ENCODE measurements at places on chromosomes 4 and X. TPM values are rescaled to one million over a fixed set of nuclear protein-coding genes. Genes with fewer than 3 reads are reported as not detected.
A peak's percentile ranks its signal among the peaks of the same experiment; 100 is the strongest.

Gene FAM47E
- total RNA-seq: 10.4 TPM

Gene KLB
- not detected for total RNA-seq

Gene NDUFC1
- total RNA-seq: 75.9 TPM

Gene TMPRSS11F
- total RNA-seq: not detected

DNA sequence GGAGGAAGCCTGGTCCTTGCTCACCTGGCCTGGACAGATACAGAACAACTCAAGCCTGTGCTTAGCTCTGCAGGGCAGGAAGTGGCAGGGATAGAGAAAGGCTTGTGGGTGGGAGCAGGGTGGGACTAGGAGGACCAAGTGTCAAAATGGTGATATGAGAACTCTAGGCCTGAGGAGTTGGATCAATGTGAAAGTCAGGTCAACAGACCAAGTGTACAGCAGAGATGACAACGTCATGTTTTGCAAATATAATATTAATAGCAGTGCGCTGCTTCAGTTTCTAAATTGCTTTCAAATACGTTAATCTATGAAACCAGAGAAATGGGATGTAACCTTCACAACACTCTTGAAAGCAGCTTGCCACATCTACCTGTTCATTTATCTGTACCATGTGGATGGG, 114.2 kb upstream of the MAP3K15 start:
- no peak for DNase-seq
- peaks cover 2% of the 10 kb centered on the region for H3K4me1 ChIP-seq
- H3K36me3 ChIP-seq: no peaks in the 10 kb centered on the region
- no peak overlapping the region for H3K4me3 ChIP-seq
- no peak overlapping the region for H3K27ac ChIP-seq

GRCh38 chrX:46447384-46447783, 97.8 kb downstream of the ZNF674 start:
- H3K4me1 ChIP-seq: no peaks in the 10 kb centered on the region
- H3K4me3 ChIP-seq: peak overlapping the region; percentile 81
- DNase-seq: no peak
- peak overlapping the region; percentile 28 for H3K27ac ChIP-seq
- no peaks in the 10 kb centered on the region for H3K27me3 ChIP-seq

GRCh38 chr4:108361446-108361820, 192.7 kb upstream of the LEF1 start:
- H3K27me3 ChIP-seq: no peaks in the 10 kb centered on the region
- no peaks in the 10 kb centered on the region for H3K4me1 ChIP-seq
- H3K27ac ChIP-seq: no peak overlapping the region
- H3K36me3 ChIP-seq: no peaks in the 10 kb centered on the region

GRCh38 chrX:50594788-50595187, 124.2 kb upstream of the DGKK start:
- DNase-seq: no peak
- no peak overlapping the region for H3K27ac ChIP-seq
- H3K27me3 ChIP-seq: no peaks in the 10 kb centered on the region
- no peak overlapping the region for H3K4me3 ChIP-seq

GRCh38 chr4:857461-857860, 31.5 kb upstream of the CPLX1 start:
- H3K4me3 ChIP-seq: no peak overlapping the region
- no peaks in the 10 kb centered on the region for H3K27me3 ChIP-seq
- no peak overlapping the region for H3K27ac ChIP-seq
- DNase-seq: no peak
- H3K4me1 ChIP-seq: no peaks in the 10 kb centered on the region
- peaks cover 2% of the 10 kb centered on the region for H3K36me3 ChIP-seq

DNA sequence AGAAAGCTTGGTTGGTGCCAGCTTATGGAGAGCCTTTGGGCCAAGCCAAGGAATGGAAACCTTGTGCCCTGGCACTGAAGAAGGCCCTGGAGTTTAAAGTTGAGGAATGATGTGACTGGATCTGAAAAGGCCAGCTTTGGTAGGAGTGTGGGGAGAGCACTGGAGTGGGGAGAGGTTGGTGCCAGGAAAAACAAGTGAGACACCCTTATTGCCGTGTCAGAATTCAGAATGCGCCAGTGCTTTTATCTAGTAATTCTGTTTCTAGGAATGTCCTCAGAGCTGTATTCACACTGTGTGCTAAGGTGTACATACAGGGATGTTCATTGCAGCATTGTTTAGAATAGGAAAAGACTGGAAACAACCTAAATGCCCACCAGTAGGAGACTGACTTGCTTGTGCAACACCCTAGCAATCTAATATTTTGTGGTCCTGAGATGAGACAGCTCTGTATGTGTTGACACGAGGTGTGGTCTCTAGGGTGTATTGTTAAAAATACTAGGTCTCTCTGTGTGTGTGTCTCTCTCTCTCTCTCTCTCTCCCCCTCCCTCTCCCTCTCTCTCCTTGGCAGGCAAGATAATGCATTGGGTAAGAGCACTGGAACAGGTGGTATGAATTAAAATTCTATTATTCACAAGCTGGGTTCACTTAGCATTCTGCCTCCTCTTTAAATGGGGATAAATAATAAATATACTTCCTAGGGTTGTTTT, 107.8 kb downstream of the GATB start:
- H3K27ac ChIP-seq: no peak overlapping the region
- H3K4me1 ChIP-seq: no peaks in the 10 kb centered on the region
- no peak overlapping the region for H3K4me3 ChIP-seq
- H3K27me3 ChIP-seq: no peaks in the 10 kb centered on the region

GRCh38 chr4:140811429-140811828, 55.2 kb upstream of the TBC1D9 start:
- no peak for DNase-seq
- no peaks in the 10 kb centered on the region for H3K36me3 ChIP-seq
- peaks cover 3% of the 10 kb centered on the region for H3K4me1 ChIP-seq
- no peak overlapping the region for H3K27ac ChIP-seq

- no peak overlapping the region for H3K27ac ChIP-seq
- no peaks in the 10 kb centered on the region for H3K27me3 ChIP-seq
- no peaks in the 10 kb centered on the region for H3K4me1 ChIP-seq
- DNase-seq: no peak
- no peaks in the 10 kb centered on the region for H3K36me3 ChIP-seq
Measured at GRCh38 chrX:148043271-148043855, 62.2 kb downstream of the FMR1NB start.

DNA sequence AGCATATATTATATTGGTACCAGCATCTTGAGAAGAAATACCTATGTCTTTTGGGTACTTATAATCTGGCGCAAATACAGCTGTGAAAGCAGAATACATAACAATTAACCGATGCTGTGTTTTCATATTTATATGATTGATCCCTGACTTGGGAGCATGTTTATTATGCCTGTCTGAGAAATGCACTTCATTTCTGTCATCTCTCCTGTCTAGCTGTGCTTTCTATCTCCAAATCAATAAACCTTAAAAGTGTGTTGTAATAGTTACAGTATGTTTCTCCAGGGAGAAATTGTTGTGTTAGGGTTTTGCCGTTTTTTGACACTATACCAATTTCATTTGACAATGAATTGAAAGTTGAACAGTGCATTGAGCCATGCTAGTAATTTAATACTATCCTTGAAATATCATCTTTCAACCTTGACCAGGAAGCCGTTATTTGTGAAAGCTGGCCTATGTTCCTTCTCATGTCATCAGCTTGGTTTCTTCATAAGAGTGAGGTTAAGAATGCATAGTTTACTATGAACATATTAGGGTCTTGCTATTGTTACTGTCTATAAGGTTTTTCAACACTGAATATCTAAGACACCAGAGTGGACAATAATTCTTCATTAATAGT, 206.2 kb upstream of the PCDH18 start:
- H3K4me1 ChIP-seq: no peaks in the 10 kb centered on the region
- no peak overlapping the region for H3K4me3 ChIP-seq
- no peak for DNase-seq
- no peaks in the 10 kb centered on the region for H3K36me3 ChIP-seq
- no peaks in the 10 kb centered on the region for H3K27me3 ChIP-seq

DNA sequence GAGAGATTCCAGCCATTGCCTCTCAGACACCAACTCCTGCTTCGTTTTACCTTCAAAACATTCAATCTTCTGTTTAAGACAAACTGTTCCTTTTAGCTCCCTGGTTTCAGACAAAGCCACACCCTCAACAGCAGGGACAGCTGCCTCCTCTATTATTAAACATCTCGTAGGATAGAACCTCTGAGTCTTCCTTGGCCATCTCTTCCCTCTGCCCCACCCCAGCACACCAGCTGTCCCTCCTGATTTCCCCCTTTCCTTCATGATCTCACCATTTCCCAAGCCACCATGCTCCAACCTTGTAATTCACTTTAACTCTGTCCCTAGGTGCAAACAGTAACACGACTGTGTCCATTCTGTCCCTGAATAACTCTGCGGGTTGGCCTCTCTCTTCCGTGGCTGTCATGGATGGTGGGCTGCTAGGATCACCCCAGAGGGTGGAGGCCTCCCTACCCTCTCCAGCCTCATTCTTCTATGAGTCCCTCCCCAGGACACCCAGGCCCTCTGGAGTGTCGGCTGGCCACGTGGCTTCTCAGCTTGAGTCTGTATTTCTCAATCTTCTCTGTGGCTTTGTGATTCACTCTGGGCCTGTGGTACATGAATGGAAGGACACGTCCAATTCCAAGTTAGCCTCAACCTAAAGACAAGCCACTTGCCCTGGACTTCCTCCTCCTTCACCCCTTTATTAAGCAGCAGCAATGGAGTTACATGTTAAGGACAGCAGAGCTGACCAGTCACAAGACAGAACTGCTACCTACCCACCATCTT, 349.9 kb downstream of the FBXW7 start:
- H3K4me3 ChIP-seq: no peak overlapping the region
- no peaks in the 10 kb centered on the region for H3K27me3 ChIP-seq
- H3K36me3 ChIP-seq: no peaks in the 10 kb centered on the region
- H3K4me1 ChIP-seq: no peaks in the 10 kb centered on the region
- no peak for DNase-seq

GRCh38 chr4:140059159-140059558, 94.8 kb downstream of the MAML3 start:
- H3K27me3 ChIP-seq: no peaks in the 10 kb centered on the region
- peaks cover 3% of the 10 kb centered on the region for H3K4me1 ChIP-seq
- no peak for DNase-seq
- no peak overlapping the region for H3K4me3 ChIP-seq
- H3K27ac ChIP-seq: no peak overlapping the region

DNA sequence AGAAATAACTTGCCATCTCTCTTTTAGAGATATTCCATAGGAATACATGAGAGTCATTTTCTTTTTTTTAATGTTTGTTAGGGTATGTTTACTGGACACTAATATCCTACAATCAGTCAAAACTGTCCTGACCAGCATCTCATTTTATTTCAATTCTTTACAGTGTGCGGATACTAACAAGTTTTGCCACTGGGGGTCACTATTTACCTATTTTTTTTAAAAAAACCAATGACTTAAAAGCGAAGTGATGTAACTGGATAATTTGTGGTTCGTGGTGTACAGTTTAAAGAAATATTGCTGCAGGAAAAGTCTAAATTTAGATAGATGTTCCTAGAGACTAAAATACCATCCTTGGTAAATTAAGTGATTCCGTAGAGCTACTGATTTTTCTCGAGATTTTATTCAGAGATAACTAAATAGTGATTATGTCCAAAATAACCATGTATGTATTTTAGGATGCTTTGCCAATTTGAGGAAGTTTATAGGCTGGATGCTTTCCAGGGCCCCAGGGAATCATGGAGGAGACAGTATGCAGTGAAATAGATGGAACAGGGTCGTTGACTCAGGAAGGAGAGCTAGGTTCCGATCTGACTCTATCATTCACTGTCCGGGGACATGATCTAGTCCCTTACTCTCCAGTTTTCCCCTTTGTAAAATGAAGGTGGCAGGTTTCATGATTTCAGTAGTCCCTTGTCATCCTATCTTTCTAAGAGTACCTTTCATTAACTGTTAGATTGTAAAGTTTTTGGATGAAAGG, 34.0 kb upstream of the GNPDA2 start:
- no peak overlapping the region for H3K4me3 ChIP-seq
- H3K27me3 ChIP-seq: no peaks in the 10 kb centered on the region
- no peak overlapping the region for H3K27ac ChIP-seq

- H3K36me3 ChIP-seq: peaks cover 3% of the 10 kb centered on the region
- no peak overlapping the region for H3K27ac ChIP-seq
- no peak for DNase-seq
- H3K27me3 ChIP-seq: no peaks in the 10 kb centered on the region
- no peaks in the 10 kb centered on the region for H3K4me1 ChIP-seq
Measured at GRCh38 chr4:118770741-118771187, 65.2 kb downstream of the SEC24D start.

DNA sequence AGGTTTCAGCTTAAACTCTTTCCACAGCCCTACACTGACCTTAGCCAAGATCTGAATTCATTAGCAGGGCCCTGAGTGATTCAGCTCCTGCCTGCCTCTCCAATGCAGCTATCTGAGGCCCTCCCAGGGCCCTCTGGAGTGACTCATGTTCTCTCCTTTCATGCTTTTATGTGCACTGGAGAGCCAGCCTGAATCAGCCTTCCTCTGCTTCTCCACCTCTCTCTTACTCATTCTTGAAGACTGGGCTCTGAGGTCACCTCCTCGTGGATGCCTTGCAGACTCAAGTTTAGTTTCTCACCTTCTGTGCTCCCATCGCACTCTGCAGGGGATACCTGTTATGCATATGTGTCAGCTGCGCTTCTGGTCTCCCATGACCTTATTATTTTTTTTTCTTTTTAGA, 3.1 kb upstream of the OCIAD2 start:
- H3K4me1 ChIP-seq: peaks cover 6% of the 10 kb centered on the region
- H3K36me3 ChIP-seq: no peaks in the 10 kb centered on the region
- H3K4me3 ChIP-seq: no peak overlapping the region
- no peak overlapping the region for H3K27ac ChIP-seq
- no peak for DNase-seq

DNA sequence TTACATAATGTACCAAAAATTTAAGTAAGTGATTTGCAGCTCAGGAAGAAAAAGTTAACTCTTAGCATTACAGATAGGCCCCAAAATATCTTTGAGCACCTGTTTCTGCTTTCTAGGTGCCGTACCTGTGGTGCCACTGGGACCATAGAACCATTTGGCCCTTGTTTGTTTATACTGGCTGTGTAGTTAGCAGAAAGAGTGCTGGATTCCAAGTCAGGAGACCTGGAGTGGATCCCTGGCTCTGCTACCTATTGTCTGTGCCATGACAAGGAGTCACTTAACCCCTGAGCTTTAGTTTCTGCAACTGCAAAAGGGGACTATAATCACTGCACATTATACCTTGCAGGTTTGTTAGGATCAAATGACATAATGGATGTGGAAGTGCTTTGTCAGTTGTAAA, 137.8 kb upstream of the GPR101 start:
- no peak overlapping the region for H3K4me3 ChIP-seq
- H3K27ac ChIP-seq: no peak overlapping the region
- no peaks in the 10 kb centered on the region for H3K36me3 ChIP-seq
- no peak for DNase-seq

DNA sequence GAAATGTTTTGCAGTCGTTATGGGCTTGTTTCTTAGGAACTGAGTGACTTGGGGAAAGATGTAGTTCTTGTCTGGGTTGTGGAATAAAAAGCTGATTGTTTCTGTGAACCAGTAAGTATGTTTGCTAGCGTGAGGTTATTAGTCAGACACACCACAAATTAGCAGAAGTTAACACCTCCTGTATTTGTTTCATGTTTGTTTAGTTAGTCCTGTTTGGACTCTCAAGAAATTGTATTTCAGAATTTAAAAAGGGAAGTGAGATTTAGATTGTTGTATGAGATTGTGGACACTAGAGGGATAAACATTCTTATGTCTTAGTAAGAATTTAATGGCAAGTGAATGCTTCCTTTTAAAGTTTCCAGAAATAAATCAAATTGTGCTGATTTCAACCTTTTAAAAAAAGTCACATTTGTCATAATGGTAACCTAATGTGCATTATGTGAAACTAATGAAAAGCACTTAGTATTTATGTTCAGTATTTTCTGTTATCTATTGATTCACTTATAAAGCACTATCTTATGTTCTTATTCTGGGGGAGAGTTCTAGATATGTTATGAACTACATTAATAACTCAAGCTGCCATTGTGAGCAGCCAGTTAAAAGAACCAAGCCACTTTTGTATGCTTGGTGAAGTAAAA, 25.6 kb downstream of the ATP10D start:
- no peak overlapping the region for H3K4me3 ChIP-seq
- no peak for DNase-seq
- H3K36me3 ChIP-seq: peaks cover 12% of the 10 kb centered on the region
